Hematopoietic multipotent progenitor cell treated with erythropoietin and hydrocortisone succinate and interleukin-3 and kit ligand, for 6 days (in vitro differentiated cells): ENCODE measurements at places on chromosomes 7 and 10.

DNA sequence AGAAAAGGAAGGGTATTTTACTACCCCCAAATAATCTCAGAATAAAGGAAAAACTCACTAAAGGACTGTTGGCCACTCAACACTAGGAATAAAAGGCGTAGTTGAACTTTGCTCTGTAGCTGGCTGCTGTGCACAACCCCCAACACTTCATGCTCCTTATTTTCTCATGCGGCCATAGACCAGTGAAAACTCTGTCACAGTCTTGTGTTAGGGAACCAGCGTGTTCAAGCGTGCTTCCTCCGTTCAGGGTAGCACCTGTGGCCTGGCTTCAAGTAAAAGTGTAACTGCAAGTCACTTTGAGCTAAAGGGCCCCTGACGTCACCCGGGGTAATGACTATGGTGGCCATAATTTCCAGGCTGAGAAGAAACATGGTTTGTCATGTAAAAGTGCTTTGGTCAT lies 27.0 kb downstream of the BLNK start:
- no peak for DNase-seq

GRCh38 chr7:70886547-70886946 lies 245.4 kb upstream of the GALNT17 start:
- no peak for DNase-seq

DNA sequence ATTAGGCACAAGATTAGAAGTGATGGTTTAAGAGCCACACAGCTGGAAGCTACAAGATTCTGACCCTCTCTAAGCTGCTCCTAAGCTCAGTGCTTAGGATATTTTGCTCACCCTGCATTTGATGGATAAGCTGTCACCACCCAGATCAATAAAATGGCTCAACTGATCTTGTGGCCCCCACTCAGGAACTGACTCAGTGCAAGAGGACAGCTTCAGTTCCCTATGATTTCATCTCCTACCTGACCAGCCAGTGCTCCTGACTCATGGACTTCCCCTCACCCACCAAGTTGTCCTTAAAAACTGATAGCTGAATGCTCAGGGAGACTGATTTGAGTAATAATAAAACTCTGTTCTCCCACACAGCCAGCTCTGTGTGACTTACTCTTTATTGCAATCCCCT lies 833.8 kb downstream of the GRID1 start:
- no peak for DNase-seq

- DNase-seq = no peak
Observed at GRCh38 chr10:113491967-113492565, 60.8 kb upstream of the HABP2 start.

- DNase-seq = no peak
Observed at GRCh38 chr10:122229666-122230065, 41.4 kb upstream of the BTBD16 start.

GRCh38 chr10:30170814-30171213 lies 111.4 kb upstream of the JCAD start:
- peak; percentile 81 for DNase-seq

- no peak for DNase-seq
Observed at GRCh38 chr10:131107970-131108369, 203.6 kb downstream of the TCERG1L start.

- DNase-seq = no peak
Observed at GRCh38 chr7:82672078-82672477, 228.5 kb upstream of the CACNA2D1 start.

- DNase-seq = no peak
Observed at GRCh38 chr10:15627617-15628196, 92.0 kb downstream of the ITGA8 start.

- no peak for DNase-seq
Observed at GRCh38 chr7:139086454-139086853, 23.1 kb downstream of the ZC3HAV1 start.

GRCh38 chr7:67620216-67620933 lies 623.7 kb downstream of the TYW1 start:
- DNase-seq = no peak

DNA sequence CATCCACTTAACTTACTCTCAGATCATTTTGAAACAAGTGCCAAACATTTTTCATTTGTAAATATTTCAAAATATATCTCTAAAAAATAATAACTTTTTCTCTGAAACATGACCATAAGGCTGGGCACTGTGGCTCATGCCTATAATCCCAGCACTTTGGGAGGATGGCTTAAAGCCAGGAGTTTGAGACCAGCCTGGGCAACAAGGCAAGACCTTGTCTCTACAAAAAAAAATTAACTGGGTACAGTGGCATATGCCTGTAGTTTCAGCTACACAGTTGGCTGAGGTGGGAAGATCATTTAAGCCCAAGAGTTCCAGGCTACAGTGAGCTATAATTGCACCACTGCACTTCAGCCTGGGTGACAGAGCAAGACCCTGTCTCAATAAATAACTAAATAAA lies 36.4 kb downstream of the USP54 start:
- no peak for DNase-seq

GRCh38 chr7:1237704-1238255 lies 5.1 kb downstream of the UNCX start:
- DNase-seq = no peak

DNA sequence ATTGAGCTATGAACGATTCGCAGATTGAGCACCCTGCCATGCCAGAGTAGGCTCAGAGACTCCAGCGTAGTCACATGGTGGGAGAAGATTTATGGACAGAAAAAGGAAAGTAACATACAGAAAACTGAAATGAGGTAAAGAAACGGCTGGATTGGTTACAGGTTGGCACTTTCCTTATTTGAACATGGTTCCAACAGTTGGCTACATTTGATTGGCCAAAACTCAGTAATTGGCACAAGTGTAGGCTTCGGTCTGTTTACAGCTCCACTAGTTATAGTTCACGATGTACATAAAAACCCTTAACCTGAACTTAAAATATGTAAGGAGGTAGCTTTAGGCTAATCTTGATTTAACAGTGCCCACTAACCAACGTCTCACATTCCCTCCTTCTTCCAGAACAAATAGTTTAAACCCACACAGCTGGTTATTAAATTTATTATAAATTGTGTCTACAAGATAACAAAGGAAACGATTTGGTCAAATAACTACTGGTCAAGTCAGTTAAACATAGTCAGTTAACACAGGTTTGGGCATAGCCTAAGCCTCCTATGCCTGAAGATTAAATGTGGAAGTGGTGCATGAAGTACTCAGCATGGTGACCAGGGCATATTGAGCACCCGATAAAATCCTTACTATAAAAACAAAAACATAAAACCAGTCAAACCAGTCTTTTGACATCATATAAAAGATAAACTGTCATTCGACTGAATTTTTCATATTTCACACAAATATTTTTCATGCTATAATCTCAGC lies 17.9 kb upstream of the MTERF1 start:
- DNase-seq = no peak

DNA sequence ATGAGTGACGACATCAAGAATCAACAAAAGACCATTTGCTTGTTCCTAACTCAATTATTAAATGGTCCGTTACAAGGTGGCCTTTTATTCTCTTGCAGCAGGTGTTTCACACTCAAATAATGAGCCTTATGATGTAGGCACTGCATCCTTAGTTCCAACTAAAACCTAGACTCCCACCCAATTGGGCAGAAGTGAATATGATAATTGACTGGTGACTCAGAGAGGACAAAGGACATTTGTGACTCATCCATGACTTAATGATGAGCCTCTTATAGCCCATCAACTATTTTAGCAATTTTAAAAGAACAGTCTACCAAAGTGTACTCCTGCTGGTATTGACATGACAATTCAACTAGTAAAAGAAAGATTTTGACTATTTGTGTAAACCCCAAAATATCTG lies 1027.8 kb upstream of the PHF14 start:
- no peak for DNase-seq

DNA sequence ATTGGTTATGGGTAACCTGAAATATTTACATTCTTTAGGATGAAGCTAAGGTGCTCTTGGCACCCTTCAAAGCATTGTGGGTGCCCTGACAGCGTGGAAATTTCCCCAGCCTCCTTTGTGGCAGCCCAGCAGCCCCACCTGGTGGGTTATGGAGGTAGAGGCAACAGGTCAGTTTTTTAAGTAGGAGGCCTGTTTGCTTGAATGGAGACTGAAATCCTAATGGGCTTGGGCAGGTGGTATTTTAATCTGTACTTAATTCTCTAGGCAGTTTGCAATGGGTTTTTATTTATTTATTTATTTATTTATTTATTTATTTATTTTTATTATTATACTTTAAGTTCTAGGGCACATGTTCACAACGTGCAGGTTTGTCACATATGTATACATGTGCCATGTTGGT lies 139.4 kb downstream of the EPC1 start:
- DNase-seq = peak; percentile 74

DNA sequence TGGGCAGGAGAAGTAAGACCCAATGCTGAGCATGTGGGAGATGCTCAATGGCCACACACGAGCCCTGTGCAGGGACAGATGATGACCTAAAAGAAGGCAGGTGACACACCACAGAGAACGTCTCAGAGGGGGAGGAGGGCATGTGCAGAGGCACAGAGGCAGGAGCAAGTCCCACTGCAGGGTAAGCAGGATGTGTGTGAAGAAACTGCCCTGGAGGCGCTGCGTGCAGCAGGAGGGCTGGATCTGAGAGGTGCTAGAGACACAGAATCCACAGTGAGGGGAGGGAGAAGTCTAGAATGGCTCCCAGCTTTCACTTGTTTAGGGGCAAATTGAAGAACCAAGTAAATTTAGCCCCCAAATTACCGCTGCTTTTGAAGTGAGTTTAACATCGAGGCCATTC lies 14.9 kb downstream of the DYDC2 start:
- DNase-seq = no peak

GRCh38 chr10:96996275-96996965 lies 164.3 kb downstream of the LCOR start:
- DNase-seq = no peak

DNA sequence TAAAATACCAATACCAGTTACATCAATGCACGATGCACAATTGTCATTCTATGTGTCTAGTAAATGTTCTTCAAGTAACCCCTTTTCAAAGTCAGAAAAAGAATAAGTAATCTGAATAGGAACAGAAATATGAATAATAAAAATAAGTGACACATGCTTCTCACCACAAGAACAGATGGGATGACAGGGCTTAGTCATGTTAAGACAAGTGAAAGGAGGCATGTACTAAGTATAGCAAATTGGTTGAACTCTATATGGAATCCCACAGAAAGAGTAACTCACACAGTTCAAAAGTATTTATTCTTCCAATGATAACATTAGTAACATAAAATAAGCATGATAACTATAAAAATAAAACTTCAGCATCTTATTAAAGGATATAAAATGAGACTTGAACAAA lies 100.9 kb upstream of the TAS2R16 start:
- DNase-seq = no peak

GRCh38 chr7:17406738-17407137 lies 108.3 kb downstream of the AHR start:
- DNase-seq = no peak

DNA sequence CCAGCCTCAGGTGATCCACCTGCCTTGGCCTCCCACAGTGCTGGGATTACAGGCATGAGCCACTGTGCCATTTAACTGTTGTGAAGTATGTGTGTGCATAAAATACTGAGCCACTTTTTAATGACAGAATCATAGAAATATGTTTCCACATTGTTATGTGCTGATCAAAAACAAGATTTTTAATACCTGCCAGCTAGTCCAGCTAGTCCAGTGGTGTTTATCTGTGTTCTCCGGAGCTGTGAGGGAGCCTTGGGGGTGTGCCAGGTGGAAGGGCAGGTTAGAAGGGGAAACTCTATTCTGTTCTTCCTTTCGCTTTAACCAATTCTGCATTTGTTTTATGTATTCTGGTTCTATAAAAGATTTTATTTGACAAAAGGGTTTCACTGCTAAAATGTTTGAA lies 7.0 kb downstream of the FAM221A start:
- no peak for DNase-seq

DNA sequence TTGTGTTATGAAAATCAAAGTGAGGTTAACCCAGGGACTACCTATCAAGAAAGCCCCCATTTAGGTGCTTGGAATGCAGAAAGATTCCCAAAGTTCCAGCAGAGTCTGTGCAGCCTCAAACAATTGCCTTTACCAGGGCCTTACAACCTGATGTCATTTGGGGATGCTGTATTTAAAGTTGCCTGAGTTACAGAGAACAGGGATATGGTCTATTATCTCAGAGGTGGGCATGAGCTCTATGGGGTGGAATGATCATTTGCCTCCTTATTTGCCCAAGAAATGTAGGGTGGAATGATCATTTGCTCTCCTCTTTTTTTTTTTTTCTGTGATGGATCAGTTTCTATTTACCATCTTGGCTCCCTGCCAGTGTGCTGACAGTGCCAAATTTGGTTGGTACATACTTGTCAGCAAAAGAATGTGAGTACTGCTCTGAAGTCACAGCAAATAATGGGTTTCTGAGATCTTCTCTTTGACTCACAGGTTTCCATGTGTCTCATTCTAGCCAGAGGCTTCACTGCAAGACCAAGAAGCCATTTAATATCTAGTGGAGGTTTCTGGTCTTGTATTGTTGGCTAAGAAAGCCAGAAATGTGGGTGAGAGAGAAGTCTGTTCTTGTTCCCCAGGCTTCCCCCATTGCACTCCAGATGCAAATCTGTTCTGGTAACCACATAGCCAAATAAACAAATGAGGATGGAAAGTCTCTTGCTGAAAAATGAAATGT lies 45.5 kb upstream of the ZNRF2 start:
- peak; percentile 63 for DNase-seq

GRCh38 chr10:7202793-7203355 lies 208.0 kb downstream of the SFMBT2 start:
- DNase-seq = no peak

DNA sequence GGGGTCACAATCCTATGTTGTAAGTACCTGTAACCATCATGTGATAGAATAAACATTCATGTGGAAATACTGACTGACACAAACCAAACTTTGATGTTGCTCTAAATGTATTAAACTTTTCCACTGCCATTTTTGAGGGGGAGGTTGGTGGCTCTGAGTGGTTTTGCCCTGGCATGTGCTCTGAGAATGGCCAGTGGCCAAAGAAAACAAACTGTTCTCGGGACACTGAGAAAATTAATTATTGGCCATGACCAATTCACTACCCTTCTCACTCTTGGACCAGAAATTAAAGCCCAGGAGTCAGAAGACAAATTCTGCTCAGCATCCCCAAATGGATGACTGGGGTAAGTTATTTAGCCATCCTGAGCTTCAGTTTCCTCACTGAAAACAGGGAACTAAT lies 195.9 kb downstream of the XPNPEP1 start:
- DNase-seq = no peak

DNA sequence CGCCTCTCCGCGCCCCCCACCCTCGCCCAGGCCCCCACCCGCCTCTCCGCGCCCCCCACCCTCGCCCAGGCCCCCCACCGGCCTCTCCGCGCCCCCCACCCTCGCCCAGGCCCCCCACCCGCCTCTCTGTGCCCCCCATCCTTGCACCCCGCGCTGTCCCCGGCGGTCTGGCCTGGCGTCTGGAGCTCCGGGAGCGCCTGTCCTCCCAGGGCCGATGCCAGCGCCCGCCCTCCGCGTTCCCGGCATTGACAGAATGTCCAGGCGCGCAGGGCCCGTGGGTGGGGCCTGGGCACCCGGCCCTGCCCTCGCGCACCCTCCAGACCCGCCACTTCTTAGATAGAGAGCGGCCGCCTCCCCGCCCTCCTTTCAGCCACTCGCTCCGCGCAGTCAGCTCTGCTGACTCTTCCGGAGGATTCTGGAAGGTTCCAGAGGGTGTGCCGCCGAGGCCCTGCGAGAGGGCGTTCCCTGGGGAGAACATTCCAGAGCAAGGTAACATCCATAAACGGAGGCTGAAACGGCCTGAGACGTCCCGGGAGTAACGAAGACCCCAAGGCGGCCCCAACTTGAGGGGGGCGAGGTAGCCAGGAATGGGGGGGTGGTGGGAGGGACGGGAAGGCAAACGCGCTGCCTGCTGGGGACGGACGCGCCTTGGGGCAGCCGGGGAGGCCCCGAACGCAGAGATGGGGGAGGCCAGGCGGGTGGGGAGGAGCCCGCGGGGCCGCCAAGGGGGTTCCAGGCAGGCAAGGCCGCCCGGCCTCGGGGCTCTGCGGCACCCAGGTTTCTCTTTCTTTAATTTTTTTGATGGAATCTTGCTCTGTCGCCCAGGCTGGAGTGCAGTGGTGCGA lies 117.8 kb downstream of the DYNC2I1 start:
- DNase-seq = no peak
